Posterior vena cava (tissue), 2 donors: ENCODE measurements at places on chromosomes 7 and 10. TPM values are rescaled to one million over a fixed set of nuclear protein-coding genes. Genes with fewer than 3 reads are reported as not detected.

The SLC16A9 gene
- total RNA-seq, result 1.7 TPM

GRCh38 chr10:20747782-20748181 is 149.3 kb downstream of the NEBL start:
- no peak for DNase-seq

DNA sequence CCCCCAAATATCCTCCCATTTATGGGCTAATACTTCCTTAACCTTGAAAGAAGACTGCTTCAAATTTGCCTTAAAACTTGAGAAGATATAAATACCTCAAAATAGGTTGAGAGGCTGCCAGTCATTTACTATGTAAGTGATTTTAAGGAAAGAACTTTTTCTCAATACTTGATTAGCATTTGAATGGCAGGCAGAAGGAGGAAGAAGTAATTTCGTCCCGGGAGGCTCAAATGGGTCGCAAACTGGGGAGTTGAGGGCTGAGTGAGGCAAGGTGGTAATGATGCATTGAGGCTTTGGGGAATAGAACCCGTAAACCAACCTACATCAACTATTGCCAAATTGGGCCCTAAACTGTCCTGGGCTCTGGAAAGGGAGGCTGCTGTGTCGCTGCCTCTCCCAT is 11.1 kb downstream of the CAMK1D start:
- DNase-seq, result no peak

The ASZ1 gene
- total RNA-seq, result not detected

DNA sequence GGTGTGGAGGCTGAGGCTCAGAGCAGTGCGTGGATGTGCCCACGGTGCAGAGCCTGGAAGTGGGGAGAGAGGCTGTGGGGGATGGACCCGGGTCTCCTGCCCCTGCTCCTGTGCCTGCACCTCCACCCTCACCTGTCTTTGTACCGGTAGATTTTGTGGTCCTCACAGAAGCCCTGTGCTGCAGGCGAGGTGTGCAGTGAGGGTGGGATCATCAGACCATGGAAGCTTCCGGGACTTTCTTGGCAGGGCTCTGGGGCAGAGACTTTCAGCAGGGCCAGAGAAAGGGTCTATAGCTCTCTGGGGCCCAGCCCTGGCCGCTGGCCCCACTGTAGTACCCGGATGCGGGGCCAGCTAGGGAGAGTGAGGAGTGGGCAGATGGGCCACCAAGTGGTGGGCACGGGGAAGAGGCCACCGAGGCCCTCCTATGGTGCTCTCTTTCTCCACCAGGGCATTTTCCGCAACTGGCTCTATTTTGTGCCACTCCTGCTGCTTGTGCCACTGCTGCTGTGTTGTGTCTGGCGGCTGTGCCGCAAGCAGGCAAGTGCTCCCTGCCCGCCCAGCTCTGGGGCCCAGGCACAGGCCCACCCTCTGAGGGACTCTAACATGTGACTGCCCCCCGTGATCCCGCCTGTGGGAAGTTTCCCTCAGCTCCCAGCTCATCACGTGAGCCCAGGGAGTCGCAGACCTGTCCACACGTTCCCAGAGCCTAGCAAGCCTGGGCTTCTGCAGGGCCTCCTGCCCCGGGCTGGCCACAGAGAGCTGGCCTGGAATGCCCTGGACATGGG is 22.1 kb downstream of the ANTXRL start:
- no peak for DNase-seq

DNA sequence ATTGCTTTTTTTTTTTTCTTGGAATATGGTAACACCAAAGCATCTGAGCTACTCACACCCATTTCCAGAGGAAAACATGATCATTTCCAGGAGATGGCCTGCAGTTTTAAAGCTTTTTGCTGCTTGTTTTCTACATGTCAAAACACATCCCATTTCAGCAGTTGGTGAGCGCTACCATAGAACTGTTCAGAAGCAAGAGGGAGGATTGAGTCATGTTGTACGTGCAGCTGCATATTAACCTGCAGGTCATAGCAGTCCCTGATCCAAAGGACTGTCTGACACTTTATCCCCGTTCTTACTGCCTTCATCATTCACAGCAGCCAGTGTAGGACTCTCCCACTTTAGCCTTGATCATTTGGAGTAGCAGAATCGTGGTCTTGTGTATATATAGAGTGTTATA is 124.6 kb downstream of the AUTS2 start:
- DNase-seq, result no peak

DNA sequence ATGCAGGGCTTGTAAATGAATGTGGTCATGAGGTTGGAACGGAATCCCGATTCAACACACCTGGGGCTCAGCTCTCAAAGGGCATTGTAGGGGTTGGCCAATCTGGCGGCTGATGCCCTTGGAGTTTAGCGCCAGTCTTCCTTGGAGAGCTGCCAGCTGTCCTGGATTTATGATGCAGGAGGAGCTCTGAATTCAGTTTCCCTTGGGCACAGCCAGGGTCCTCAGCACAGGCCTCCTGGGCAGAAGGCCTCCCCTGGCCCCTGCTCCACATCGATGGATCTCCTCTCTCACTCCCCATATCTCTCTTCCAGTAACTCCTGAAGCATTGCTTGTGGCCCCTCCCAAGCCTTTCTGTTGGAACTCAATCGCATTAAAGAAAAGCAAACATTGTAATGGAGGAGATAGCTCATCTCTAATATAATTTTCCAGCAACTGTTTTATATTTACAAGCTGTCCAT is 985 bp upstream of the CYTH3 start:
- DNase-seq, result peak; percentile 48

The CDC123 gene
- total RNA-seq, result 52.7 TPM

The CHST15 gene
- 25.8 TPM for total RNA-seq

- no peak for DNase-seq
Measured at GRCh38 chr10:105727131-105727530, 1086.0 kb downstream of the SORCS3 start.

The FRAT2 gene
- 6.8 TPM for total RNA-seq

DNA sequence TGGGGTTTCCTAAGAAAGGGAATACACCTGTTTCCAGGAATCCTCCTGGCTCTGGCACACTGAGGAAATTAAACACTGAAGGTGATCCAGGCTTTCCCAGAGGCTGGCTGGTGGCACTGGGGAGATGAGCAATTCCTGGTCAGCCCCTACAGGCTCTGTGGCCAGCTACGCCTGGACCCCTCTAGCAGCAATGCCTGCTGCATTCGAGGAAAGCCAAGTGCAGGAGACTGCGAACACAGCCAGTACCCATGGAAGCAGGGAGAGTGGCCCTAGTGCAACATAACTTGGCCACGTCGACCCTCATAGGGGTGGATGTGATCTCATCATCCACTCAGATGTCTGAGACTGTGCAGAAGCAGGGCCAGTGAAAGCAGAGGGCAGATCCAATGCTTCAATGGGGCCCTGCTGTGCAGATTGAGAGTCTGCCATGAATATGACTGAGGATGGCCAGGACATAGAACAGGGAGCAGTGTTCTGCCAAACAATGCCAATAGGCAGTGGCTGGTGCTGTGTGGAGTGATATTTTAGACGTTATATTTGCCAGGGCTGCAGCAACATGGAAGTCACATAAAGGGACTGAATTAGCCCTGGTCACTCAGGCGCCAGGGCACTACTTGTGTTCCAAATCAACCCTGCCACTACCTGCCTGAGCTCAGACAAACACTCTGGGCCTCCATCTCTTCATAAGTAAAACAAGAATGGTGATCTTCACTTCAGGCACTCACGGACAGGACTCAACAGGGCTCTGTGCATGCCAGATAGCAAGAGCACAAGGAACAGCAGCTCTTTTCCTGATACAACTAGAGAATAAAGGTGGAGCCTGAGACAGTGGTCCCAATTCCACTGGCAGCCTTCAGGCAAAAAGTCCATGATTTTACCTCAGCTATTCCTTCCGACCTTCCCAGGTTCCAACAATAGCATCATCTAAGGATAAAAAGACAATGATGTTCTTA is 2.4 kb downstream of the ZNF488 start:
- no peak for DNase-seq

DNA sequence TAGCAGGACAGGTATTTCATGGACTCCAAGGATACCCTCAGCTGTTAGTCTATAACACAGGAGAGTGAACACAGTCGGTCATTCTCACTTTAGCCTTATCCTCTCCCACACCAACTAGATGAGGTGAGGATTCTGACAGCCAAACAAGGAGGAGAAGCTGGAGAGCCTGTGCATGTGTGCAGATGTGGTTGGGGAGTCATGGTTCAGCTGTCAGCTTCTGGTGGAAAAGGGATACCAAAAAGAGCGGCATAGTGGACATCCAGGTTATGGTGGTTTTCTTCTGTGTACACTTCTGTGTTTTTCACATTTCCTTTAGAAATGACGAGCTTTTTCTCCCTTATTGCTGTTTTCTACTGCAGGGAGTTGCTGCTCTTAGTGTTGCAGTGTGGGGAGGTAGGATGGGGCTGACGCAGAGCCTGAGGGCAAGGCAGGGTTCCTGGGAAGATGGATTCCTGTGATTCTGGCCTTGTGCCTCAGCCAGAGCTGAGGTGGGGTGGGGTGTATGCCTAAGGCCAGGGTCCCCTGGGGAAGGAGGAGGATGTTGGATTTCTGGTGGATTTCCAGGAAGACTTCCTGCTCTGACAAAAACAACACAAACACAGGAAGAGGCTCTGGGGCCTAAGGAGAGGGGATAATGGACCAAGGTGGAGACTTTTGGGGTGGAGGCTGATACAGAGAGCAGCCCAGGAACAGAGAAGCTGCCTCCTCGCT is 26.6 kb downstream of the PLAU start:
- DNase-seq, result no peak

DNA sequence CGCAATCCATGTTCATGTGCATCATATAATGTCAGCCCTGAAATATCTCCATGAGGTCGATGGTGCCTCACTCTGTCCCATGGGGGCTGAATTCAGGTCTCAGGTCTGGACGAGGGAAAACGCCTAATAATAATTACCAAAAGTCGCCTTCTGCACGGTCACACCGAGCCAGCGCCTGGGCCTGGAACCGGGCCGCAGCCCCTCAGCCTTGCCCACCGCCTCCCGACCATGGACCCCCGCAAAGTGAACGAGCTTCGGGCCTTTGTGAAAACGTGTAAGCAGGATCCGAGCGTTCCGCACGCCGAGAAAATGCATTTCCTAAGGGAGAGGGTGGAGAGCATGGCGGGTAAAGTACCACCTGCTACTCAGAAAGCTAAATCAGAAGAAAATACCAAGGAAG is 18.8 kb upstream of the KLRG2 start:
- no peak for DNase-seq

- DNase-seq, result peak; percentile 46
Measured at GRCh38 chr10:70560511-70560941, 42.0 kb downstream of the PRF1 start.

GRCh38 chr7:90655566-90655965 is 59.4 kb downstream of the CDK14 start:
- no peak for DNase-seq

- DNase-seq, result no peak
Measured at GRCh38 chr10:45404087-45404769, 30.2 kb downstream of the ALOX5 start.

GRCh38 chr10:60350400-60350799 is 39.3 kb downstream of the ANK3 start:
- no peak for DNase-seq

The OR2A12 gene
- not detected for total RNA-seq

DNA sequence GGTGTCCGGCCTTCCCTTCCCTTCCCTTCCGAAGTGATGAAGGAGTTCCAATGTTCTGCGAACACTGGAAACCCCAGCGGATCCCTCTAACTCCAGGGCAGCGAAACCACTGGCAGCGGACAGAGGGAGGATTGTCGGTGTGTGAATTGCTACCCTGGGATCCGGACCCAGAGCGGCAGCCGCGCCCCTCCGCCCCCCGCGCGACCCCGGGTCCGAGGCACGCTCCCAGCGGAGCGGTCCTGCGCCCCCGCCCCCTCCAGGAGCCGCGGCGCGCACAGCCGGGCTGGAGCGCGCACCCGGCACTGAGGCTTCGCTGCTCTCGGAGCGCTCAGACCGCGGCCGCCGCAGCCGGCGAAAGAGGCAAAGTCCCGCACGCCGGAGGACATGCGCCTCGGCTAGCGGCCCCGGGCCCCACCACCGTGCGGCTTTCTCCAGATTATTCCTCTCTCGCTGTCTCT is at the start of gene PTPRZ1:
Gene PTPRZ1 (plus strand): TSS at position 331 of the 458 bp plus-strand sequence. CDS start 339 bp downstream, outside the sequence.
- peak; percentile 54 for DNase-seq

GRCh38 chr10:92420546-92421275 is 129.7 kb downstream of the MARCHF5 start:
- peak; percentile 78 for DNase-seq

The PTPRN2 gene
- 2.8 TPM for total RNA-seq

DNA sequence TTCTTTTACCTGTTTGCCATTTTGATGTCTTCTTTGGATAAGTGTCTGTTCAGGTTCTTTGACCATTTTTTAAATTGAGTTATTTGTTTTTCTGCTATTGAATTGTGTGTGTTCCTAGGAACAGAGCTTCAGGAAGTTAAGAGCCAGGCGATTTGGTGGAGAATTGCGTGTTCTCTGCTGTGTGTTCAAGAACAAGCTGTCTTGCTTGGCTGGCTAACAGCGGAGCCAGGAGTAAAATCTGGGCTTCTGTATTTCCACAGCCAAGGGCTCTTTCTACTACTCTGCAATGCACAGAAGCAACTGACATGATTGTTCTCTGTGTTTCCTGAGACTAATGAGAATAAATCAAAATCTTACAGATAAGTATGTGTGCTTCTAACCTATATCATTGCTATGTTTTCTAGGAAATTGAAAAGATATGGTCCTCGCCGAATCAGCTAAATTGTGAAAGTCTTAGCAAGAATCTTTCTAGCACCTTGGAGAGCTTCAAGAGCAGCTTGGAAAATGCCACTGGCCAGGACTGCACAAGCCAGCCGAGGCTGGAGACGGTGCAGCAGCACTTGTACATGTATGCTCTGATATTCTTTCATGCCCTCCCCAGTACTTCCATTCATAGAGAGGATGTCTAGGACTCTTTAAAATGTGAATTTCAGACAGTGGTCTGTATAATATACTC is 124.2 kb downstream of the ABCA13 start:
- DNase-seq, result no peak

- no peak for DNase-seq
Measured at GRCh38 chr10:111107846-111108245, 31.0 kb downstream of the ADRA2A start.

GRCh38 chr7:74709880-74710671 is 52.6 kb downstream of the GTF2I start:
- DNase-seq, result no peak

DNA sequence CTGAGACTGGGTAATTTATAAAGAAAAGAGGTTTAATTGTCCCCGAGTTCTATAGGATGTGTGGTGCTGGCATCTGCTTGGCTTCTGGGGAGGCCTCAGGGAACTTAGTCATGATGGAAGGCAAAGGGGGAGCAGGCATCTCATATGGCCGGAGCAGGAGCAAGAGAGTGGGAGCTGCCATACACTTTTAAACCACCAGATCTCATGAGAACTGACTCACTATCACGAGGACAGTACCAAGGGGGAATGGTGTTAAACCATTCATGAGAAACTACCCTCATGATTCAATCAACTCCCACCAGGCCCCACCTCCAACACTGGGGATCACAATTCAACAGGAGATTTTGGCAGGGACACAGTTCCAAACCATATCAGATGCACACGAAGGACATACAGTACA is 199.9 kb upstream of the DPP6 start:
- no peak for DNase-seq

GRCh38 chr7:66076462-66077329 is 1.1 kb downstream of the ASL start:
- no peak for DNase-seq

GRCh38 chr10:78798976-78799730 is 269.6 kb upstream of the ZMIZ1 start:
- DNase-seq, result no peak
